HCT116 (cell line): ENCODE measurements at places on chromosomes 1 and 21. TPM values are rescaled to one million over a fixed set of nuclear protein-coding genes. Genes with fewer than 3 reads are reported as not detected.

The S100A4 gene
- 384 TPM for total RNA-seq

- no peak overlapping the region for H3K4me3 ChIP-seq
- no peak overlapping the region for H3K27ac ChIP-seq
- no peak for DNase-seq
- H3K4me1 ChIP-seq: no peaks in the 10 kb centered on the region
- no peaks in the 10 kb centered on the region for H3K36me3 ChIP-seq
These were observed 169.6 kb upstream of the LHX8 start for GRCh38 chr1:74964508-74965102.

DNA sequence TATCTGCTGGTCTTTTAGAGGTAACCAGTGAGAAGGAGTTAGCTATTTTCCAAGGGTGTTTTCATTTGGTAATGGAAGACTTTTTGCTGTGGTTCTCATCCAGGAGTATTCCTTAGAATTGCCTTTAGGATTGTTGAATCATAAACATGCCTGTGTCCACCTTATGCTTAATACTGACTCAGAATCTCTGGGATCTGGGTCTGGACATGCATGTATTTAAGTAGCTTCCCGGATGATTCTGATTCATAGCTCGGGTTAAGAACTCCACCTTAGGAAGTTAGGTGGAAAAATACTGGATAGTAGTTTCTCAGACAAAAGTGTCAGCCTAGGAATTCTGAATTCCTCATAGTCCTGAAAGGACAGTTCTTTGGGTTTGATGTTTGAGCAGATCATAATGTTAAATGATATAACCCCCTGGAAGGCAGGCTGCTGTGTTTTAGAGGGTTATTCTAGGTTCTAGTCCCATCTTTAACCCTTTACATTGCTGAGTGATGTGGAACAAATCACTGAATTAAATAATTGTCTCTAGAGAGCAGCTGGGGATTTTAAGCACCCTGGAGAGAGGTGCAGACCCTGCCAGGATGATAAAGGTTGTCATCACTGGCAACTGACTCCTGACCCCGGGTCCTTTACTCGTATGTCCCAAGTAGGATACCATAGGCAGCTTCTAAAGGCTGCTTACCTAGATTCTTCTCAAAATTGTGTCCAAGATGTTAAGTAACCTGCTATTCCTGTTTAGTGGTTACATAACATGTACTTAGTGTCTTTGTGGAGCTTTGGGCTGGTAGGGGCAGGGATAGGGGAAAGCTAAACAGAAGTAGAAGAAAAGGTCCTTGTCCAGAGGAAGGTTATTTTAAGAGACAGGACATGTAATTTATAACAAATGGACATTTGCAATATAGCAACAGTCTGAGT, 14.5 kb upstream of the C4BPB start:
- H3K27ac ChIP-seq: no peak overlapping the region
- H3K4me1 ChIP-seq: no peaks in the 10 kb centered on the region
- DNase-seq: no peak

- peak; percentile 64 for DNase-seq
- no peaks in the 10 kb centered on the region for H3K4me1 ChIP-seq
- no peaks in the 10 kb centered on the region for H3K36me3 ChIP-seq
These were observed 2.2 kb downstream of the REG4 start for GRCh38 chr1:119808972-119809550.

- DNase-seq: no peak
- no peak overlapping the region for H3K27ac ChIP-seq
- no peaks in the 10 kb centered on the region for H3K36me3 ChIP-seq
- H3K27me3 ChIP-seq: no peaks in the 10 kb centered on the region
- no peaks in the 10 kb centered on the region for H3K4me1 ChIP-seq
These were observed 124.1 kb downstream of the POU2F1 start for GRCh38 chr1:167344615-167345385.

GRCh38 chr1:22835636-22836319, 125.1 kb downstream of the EPHB2 start:
- no peak overlapping the region for H3K27ac ChIP-seq
- no peaks in the 10 kb centered on the region for H3K27me3 ChIP-seq
- no peak overlapping the region for H3K4me3 ChIP-seq
- DNase-seq: no peak
- H3K36me3 ChIP-seq: no peaks in the 10 kb centered on the region
- H3K4me1 ChIP-seq: peaks cover 28% of the 10 kb centered on the region

- no peaks in the 10 kb centered on the region for H3K4me1 ChIP-seq
- H3K36me3 ChIP-seq: no peaks in the 10 kb centered on the region
- DNase-seq: no peak
These were observed at the start of gene TMPRSS2 for GRCh38 chr21:41507521-41508414. Gene TMPRSS2, minus strand, starts transcription at chr21:41508158. Its CDS starts 10,025 bp downstream, at chr21:41498133.

The NHLH1 gene
- total RNA-seq: 0.12 TPM

GRCh38 chr1:65572701-65573421, 152.4 kb downstream of the LEPR start:
- H3K36me3 ChIP-seq: no peaks in the 10 kb centered on the region
- DNase-seq: no peak
- no peaks in the 10 kb centered on the region for H3K4me1 ChIP-seq
- H3K27me3 ChIP-seq: no peaks in the 10 kb centered on the region
- H3K27ac ChIP-seq: no peak overlapping the region

DNA sequence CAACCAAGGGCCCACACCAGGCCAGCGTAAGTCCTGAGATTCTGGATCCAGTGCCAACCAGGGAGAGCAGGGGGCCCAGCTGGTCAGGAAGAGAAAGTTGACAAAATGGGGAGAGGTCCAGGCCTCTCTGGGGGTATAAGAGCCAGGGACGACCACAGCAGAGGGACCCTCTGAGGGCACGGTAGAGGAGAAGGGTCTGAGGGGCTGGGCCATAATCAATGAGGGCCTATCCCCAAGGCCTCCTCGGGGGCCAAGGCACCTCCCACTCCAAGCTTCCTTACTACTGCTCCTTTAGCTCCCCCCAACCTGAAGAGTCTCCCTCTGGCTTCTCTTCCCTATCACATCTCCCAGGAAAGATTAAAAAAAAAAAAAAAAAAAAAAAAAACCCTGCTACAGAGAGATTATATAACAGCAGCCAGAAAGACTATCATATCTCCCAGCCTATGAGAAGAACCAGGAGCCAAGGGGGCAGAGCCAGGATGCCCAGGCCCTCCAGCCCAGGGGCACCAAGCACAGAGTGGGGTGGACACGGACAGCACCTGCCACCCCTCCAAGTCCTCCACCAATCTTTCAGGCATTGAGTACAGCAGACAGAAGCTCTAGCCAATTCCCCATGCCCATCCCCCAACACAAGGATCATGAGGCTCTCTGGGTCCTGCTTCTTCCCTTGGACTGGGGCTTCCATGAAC, 2.7 kb downstream of the MEF2D start:
- H3K27ac ChIP-seq: no peak overlapping the region
- H3K4me1 ChIP-seq: peaks cover 70% of the 10 kb centered on the region
- no peak overlapping the region for H3K4me3 ChIP-seq
- H3K27me3 ChIP-seq: no peaks in the 10 kb centered on the region
- no peak for DNase-seq

DNA sequence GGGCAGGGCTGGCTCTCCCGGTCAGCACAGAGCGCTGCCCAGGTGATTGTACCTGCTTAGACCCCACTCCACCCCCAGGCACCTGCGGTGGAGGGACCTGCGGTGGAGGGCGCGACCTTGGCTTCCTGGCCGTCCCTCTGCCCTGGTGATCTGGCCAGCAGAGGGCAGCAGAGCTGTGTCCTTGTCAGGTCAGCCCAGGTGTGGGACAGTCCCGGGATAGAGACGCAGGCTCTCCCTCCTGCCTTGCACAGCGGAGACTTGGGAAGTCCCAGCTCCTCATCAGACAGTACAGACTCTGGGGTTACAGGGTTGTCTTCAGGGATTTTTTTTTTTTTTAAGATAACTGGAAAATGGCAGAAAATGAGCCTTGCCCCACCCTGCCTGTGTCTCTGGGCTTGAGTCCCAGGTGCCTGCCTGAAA, 10.0 kb downstream of the SLX9 start:
- no peaks in the 10 kb centered on the region for H3K27me3 ChIP-seq
- no peaks in the 10 kb centered on the region; the same call in 1 of the 2 replicates for H3K4me1 ChIP-seq
- peak; percentile 42 for DNase-seq
- no peak overlapping the region for H3K4me3 ChIP-seq

- H3K4me1 ChIP-seq: no peaks in the 10 kb centered on the region
- H3K4me3 ChIP-seq: 0 out of 2 replicates have a peak within 1 kb of the TSS, but pooled peaks have one; percentile 18
- no peak for DNase-seq
- H3K27me3 ChIP-seq: peaks cover 42% of the 10 kb centered on the region
These were observed at the start of gene CHRNB2 for GRCh38 chr1:154567386-154568156. Gene CHRNB2, plus strand, starts transcription at chr1:154567778. Its CDS starts 267 bp downstream, at chr1:154568045.

The HTR6 gene
- 0.57 TPM for total RNA-seq

DNA sequence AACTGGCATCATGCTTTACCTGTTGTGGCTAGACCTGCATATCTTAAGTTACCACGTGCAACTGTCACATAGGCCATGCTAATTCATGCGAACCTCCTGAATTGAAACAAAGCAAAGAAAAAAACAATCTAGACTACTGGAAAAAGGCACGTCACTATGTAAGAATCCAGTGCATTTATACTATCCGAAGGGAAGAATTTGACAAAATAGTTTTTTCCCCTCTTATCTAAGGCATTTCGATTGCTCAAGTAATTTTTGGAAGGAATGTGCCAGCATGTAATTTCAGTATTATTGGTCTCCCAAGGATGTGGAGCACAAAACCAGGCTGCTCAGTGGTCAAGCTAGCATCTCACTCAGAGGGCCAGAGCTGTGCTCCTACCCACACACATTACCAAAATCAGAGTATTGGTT, 31.5 kb upstream of the C1orf198 start:
- no peak for DNase-seq
- H3K36me3 ChIP-seq: no peaks in the 10 kb centered on the region
- no peaks in the 10 kb centered on the region for H3K27me3 ChIP-seq

The HNRNPU gene
- total RNA-seq: 424 TPM

The PKN2 gene
- total RNA-seq: 44.3 TPM

DNA sequence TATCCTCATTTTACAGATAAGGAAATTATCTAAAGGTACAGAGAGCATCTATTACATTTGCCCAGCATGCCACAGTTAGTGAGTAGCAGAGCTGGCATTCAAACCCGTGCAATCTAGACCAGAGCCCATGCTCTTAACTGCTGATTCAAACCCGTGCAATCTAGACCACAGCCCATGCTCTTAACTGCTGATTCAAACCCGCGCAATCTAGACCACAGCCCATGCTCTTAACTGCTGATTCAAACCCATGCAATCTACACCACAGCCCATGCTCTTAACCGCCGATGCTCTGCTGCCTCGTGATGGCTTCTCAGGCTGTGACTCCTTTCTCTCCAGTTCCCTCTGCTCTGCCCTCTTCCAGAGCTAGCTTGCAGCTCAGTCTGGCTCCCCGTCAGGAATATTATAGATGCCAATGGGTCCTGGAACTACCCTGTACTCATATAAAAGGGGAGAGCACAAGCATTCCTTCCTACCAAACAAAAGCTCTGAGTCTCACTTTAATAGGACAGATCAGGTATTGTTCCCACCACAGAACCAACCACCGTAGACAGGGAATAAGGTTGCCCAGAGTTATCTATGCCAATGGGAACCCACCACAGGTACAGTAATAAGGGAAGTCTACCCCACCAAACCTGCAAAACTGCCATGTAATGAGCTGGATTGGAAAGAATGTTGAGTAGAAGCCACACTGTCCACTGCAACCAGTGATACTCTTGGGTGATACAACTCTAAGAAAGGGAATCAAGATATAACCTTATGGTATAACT, 78.4 kb downstream of the SMYD3 start:
- no peak overlapping the region for H3K27ac ChIP-seq
- DNase-seq: peak; percentile 2
- no peaks in the 10 kb centered on the region for H3K36me3 ChIP-seq
- no peaks in the 10 kb centered on the region for H3K27me3 ChIP-seq

The IGSF21 gene
- total RNA-seq: not detected

- no peaks in the 10 kb centered on the region for H3K27me3 ChIP-seq
- no peak overlapping the region for H3K27ac ChIP-seq
- H3K4me3 ChIP-seq: no peak overlapping the region
- H3K4me1 ChIP-seq: no peaks in the 10 kb centered on the region
- no peak for DNase-seq
- peaks cover 22% of the 10 kb centered on the region; the same call in 1 of the 2 replicates for H3K36me3 ChIP-seq
These were observed 45.3 kb downstream of the NDC1 start for GRCh38 chr1:53792806-53793205.

DNA sequence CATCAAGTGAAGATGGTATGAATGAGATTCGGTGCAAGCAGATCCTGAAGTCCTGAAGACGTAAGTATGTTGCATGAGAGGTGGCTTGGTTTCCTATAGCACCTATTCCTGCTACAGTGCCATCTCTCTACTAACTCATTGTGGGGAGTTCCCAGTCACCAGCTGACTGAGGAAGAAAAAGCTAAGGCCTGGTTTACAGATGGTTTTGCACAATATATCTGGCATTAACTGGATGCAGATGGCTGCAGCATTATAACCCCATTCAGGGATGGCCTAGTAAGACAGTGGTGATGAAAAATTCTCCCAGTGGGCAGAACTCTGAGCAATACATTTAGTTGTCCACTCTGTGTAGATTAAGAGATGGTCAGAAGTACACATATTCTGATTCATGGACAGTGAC, 36.7 kb downstream of the RTCA start:
- no peak overlapping the region for H3K27ac ChIP-seq
- no peaks in the 10 kb centered on the region for H3K27me3 ChIP-seq
- no peak overlapping the region for H3K4me3 ChIP-seq
- no peak for DNase-seq

DNA sequence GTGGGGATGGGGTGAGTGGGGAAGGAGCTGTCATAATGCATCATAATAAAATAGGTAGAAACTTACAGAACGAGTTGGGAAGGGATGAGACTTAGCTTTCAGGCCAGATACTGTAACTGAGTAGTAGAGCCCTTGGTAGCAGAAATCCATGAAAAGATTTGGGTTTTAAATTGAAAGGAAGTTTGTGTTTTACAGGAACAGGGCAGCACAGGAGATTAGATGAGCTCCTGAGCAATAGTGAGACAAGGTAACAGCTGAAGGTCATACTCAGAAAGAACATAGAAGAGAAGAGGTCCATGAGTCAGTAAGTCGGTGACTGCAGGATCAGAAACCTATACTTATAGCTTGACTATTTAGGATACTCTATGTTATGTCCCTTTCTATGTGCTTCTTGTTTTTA, 7.3 kb downstream of the MAP10 start:
- no peak for DNase-seq
- no peak overlapping the region for H3K27ac ChIP-seq
- H3K4me1 ChIP-seq: no peaks in the 10 kb centered on the region
- H3K27me3 ChIP-seq: no peaks in the 10 kb centered on the region
- no peak overlapping the region for H3K4me3 ChIP-seq
- H3K36me3 ChIP-seq: no peaks in the 10 kb centered on the region

The FCAMR gene
- total RNA-seq: not detected
